ELR (cell line): ENCODE measurements at places on chromosomes 7 and 10.

DNA sequence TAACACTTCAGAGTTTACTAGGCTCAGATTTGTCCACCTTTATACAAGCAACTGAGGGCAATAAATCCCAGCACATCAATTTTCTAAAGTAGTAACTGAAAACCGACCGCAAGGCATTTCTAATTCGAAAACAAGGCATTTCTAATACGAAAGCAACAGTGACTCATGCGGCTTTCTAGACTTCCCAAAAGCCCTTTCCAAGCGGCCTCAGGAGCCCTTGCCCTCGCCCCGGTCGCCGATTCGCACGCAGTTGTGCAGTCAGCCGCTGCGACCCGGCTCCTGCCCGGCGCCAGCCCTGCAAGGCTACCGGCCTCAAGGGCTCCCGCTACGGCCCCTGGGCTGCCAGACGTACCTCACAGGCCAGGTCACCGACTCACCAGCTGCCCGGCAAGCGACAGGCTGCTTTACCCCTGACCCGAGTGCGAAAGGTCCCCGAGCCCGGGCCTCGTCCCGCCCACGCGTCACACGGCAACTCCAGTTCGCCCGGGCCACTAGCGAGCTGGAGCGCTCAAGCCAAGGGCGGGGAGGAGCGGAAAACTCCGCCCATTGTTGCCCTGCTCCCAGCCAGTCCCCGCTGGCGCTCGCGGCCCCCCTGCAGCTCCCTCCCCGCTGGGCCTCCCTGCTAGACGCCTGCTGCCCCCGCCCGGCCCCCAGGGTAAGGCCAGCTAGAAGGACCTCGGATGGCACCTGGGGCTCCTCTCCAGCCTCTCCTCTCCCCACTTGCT lies 7.3 kb downstream of the NCOA4 start:
- DNase-seq = peak; percentile 97

GRCh38 chr7:1393421-1393820 lies 65.8 kb downstream of the MICALL2 start:
- no peak for DNase-seq

DNA sequence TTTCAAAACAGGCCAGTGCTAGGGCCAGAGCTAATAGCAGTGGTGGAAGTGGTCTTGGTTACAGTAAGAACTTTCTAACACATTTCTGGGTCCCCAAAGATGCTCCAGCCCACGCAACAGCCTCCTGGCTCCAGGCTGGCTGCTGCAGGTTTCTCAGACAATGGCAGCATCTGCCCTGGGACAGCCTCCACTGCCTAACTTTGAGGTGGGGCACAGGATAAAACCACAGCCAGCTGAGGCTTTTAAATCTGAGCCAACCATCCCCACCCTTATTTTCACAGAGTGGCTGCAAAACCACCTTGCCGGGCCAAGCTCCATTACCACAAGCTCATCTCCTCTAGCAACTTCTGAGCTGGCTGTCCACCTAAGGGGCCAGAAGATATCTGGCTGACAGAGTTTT lies 84.8 kb downstream of the FAM53B start:
- no peak for DNase-seq

- DNase-seq = no peak
These were observed 169.8 kb upstream of the MEOX2 start for GRCh38 chr7:15856311-15856710.

- no peak for DNase-seq
These were observed 2.4 kb downstream of the PWWP2B start for GRCh38 chr10:132399117-132400035.

DNA sequence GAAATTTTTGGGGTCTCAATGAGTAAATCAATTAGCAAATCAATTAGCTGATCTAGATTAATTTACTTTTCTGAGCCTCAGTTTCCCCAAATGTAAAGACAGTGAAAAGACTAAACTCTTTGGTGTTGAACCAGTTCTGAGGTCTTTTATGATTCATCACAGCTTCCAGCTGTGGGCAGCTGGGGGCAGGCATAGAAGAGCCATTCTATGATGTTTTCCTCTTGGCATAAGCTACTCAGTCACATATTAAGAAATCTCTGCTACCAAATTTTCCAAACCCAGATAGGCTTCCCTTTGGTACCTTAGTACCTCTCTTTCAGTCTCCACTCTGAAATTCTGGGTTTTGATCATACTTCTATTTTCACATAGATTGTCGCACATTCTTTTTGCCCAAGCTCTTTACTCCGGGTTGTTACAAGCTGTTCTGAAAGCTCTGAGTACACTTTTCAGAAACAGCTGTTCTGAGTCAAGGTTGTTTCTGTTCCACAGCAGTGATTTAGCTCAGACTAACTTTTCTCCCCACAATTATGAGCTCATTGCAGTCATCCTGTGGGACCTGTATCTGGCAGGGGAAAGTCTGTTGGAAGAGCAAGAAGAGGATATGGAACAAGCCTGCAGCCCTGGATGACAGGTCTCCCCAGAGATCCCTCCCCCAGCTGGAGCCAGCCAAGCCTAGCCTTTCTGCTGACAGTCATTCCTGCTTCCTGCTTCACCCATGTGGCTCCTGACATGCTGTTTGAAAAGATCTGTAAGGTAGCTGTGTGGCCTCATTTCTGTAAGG lies 599.6 kb upstream of the GHITM start:
- no peak for DNase-seq

DNA sequence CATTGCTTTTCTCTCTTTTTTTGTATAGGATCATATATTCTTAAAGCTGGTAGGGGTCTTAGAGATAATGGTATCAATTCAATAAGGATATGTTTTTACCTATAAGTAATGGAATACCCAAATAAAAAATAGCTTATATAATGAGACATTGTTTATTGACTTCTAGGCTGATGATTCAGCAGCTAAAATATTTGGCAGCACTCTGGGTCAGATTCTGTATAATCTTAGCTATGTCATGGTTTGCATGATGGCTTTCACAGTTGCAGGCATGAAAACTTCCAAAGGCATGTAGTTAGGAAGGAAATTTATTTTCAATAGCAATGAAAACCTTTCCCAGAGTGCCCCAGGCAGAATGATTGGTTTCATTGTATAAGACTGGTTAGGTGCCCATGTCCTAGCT lies 32.1 kb upstream of the A1CF start:
- peak; percentile 41 for DNase-seq

DNA sequence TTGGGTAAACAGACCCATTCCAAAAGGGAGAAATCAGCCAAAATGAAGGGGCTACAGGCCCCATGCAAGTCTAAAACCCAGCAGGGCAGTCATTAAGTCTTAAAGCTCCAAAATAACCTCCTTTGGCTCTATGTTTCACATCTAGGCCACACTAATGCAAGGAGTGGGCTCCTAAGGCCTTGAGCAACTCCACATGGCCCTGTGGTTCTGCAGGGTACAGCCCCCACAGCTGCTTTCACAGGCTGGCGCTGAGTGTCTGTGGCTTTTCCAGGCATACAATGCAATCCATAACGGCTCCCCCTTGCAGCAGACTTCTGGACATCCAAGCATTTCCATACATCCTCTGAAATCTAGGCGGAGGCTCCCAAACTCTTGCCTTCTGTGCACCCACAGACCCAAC lies 9.0 kb downstream of the TMEM243 start:
- DNase-seq = no peak

GRCh38 chr10:133537546-133538545 lies 10.7 kb downstream of the CYP2E1 start:
- no peak for DNase-seq

- DNase-seq = no peak
These were observed 24.5 kb downstream of the SLC25A16 start for GRCh38 chr10:68502846-68503245.

- DNase-seq = no peak
These were observed 129.8 kb upstream of the SH2B2 start for GRCh38 chr7:102156867-102157266.

- DNase-seq = no peak
These were observed 40.5 kb downstream of the WNT2 start for GRCh38 chr7:117282239-117282812.

DNA sequence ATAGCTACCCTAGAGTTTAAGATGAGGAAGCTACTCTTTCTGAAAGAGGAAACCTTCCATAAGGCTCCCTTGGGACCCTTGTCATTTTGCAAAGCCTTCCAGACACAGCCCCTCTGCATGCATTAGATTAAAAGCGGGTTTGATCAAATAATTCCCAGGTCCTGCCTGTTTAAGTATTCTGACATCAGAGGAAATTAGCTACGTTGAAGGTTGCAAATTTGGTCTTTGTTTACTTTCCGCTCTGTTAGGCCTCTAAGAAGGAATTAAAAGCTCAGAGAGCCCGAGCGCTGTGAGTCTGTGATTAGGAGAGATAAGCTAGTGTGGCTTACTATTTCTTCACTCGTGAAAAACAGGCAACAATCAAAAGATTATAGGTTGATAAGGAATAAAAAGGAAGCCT lies 1.4 kb upstream of the THSD7A start:
- no peak for DNase-seq

DNA sequence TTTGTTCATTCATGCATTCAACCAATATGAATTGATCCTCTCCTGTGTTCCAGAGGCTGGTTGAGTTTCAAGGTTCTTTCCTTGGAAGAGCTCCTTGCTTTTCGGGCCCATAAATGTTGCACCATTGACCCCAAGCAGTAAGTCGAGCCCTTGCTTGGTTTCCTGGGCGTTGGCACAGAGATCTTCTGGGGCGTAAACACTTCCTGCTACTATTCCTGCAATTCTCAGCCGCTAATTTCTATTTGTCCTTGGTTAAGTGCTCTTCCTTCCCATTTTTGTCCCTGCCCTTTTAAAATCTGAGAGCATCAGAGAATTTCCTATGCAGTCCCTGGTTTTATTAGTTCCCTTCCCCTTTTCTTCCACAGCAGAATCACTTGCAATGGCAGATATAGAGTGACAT lies 44.1 kb upstream of the ADRB1 start:
- DNase-seq = no peak

DNA sequence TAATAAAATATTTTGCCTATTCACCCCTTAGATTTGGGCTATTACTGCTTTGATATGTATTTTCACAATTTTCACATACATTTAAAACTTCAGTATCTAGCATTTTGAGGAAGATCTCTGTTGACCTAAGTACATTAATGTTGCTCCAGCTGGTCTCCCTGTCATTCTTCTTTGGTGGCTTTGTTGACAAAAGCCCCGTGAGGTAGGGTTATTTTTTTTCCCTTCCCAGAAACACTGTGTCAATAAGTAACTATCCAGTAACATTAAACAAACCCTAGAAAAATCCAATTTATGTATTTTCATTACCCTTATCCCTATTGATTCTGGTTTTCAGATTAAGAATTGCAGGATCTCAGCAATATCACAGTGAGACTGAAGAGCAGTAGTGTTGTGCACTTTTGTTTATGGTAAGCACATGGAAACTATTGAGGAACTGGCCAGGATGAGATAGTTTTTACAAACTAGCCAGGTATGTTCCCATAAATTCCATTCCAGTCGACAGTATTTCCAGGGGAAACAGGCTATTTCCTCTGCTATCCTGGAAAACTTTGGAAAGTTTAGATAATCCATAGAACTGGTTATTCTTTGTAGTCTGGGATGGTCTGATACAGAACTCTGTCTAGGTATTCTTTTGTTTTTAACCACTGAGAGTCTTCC lies 198.2 kb downstream of the PON1 start:
- no peak for DNase-seq

DNA sequence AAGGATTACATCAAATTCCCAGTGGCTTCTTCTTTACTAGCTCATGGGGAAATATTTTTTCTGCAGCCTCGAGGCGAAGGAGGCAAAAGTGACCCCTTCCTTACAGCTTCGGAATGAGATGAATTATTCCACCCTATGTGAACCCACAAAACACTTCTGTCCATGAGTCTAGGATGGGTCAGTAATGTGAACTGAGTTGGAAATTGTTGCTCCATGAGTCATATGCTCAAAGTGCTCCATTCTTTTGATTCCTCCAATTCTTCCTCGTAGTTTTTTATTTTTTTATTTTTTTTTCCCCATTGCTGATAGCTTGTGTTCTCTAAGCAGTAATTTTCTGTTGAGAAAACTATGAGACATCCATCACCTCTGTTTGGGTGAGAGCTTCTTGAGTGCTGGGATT lies 31.7 kb upstream of the FAM204A start:
- DNase-seq = peak; percentile 90

DNA sequence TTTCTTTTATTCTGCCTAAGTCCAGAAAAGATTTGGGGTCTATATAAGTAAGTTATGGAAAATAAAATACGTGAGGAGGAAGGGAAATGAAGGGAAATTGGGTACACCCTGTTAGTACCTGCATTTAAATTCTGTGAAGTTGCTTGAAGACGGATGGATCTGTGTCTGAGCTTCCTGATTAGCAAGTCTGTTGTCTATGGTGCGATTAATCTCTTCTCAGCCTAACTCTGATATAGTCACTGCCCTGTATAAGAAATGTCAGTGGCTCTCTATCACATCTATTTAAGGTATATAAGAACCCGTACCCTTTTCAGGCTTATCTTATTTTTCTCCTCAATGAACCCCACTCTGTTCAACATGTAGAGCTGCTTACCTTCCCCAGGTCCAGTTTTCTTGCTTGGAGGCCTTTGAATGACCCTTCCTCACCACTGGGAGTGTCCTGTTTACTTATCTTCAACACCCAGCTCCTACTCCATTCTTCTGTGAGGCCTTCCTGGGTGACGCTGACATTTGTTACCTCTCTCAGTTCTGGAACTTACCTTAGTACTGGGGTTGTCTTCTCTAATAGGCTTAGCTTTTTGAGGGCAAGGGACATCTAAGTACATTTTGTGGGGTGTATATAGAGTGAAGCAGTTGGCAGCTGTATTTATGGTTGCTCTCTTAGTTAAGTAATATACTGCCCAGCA lies 149.6 kb upstream of the PRPS1L1 start:
- no peak for DNase-seq

DNA sequence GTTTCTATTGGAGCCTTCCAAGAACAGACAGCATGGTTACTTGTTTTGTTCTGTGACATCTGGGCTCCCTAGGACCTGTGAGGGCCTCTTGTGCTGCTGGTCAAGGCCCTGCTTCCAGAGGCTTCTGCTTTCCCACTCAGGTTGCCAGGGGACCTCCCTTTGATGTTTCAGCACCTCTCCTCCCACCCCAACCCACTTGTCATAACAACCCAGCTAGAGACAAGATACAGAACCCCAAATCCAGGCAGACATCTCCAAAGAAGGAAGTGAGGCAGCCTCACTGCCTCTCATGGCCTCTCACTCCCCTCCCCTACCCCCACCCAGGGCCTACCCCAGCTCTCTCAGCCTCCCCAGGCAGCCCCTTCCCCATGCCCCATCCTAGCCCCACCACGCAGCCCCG lies 11.3 kb downstream of the NFKB2 start:
- DNase-seq = no peak

DNA sequence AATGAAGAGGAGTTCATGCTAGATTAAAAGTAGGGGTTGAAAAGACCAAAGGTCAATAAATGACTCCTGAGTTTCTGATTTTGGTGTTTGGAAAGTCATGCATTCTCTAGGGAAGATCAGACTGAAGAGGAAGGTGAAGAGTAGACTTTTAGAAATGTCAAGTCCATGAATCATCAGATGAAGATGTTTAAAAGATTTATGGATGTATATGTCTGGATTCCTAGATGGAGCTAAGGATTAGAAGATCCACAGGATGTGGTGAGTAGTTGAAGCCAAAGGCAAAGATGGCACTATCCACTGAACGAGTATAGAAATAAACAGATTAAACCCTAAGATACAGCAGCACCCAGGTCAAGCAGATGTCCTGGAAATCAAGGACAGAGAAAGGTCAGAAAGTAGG lies 298.5 kb downstream of the GPAM start:
- DNase-seq = no peak
